Fibroblast of skin of left biceps (primary cell): ENCODE measurements at places on chromosomes 5 and 9.

GRCh38 chr9:111076519-111076918 is 38.2 kb upstream of the LPAR1 start:
- no peak for DNase-seq

DNA sequence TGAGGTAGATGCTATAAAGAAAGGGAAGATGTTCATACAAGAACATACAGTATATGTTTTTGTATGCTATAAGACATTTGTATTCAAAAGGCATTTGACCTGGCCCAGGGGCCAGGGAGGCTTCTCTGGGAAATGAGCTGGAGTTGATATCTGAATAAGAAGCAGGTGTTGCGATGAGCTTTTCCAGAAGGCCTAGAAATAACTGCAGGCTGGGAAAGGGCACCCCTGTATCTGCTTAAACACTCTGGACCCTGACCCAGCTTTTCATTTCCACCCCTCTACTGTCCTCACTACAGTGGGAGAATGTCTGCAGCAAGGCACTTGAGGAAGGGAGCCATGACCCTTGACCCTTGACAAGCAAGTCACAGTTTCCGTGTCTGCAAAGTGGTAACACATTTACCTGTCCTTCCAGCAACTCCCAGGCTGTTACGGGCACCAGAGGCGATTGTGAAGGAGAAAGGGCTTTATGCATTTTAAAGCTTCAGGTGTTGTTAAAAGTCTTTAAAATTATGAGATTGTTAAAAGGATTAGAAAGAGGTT is 88.2 kb upstream of the PANK3 start:
- no peak for DNase-seq

- no peak for DNase-seq
These were observed 42.9 kb downstream of the DAPK1 start for GRCh38 chr9:87540444-87541105.

DNA sequence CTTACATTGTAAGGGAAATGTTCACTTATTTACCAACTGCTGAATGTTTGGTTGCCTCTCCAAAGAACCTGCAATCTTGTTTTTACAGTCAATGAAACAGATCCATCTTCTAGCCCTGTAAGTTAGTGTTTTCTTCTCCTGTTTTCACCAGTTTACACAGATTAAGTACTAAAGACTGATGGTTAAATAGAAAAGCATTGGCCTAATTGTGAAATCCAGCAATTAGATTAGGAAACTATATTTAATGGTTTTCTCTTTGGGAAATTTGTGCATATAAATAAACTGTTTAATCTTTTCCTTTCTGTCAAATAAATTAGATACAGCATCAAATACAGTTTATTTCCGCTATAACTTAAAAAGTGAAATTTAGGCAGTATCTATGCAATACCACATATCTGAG is 247.9 kb upstream of the MEF2C start:
- DNase-seq = no peak

- no peak for DNase-seq
These were observed 83.3 kb upstream of the TRIO start for GRCh38 chr5:14059810-14060209.

- DNase-seq = no peak
These were observed 11.0 kb downstream of the SNAPC3 start for GRCh38 chr9:15433661-15434060.

GRCh38 chr9:70125621-70126263 is 82.1 kb downstream of the MAMDC2 start:
- no peak for DNase-seq

- no peak for DNase-seq
These were observed 54.3 kb downstream of the NR6A1 start for GRCh38 chr9:124716808-124717207.

DNA sequence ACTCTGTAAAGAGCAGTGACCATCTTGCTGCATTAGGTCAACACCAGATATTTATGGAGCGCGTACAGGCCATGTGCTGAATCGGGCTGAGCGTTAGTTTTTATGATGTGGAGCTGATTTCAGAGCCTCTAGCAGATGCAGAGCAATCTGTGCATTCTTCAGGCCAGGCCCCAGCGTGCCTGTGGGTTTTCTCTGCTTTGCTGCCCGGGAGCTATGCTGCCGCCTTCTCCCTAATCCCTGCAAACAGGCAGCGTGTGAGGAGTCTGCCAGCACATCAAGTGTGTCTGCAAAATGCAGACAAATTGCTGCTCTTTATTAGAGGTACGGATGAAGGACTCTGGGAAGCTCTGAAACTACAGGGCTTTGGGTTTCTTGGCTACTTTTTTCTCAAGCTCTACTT is 170.0 kb downstream of the NTRK2 start:
- DNase-seq = peak; percentile 44

DNA sequence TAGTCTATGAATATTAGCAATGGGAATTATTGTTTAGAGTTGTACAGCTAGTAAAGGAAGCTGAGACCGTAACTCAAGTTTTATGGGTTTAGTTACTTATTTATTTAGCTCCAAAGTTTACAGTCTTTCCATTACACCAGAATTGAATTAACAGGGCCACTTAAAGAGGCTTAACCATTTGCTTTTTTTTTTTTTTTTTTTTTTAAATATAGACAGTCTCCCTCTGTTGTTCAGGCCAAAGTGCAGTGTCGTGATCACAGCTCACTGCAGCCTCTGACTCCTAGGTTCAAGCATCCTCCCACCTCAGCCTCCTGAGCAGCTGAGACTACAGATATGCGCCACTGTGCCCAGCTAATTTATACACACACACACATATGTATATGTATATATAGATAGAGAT is 1.4 kb upstream of the TTC1 start:
- no peak for DNase-seq
